ENCODE measurements at places on chromosomes 16 and 17. TPM values are rescaled to one million over a fixed set of nuclear protein-coding genes. Genes with fewer than 3 reads are reported as not detected.
A peak's percentile ranks its signal among the peaks of the same experiment; 100 is the strongest.

- no peak for DNase-seq
Observed at GRCh38 chr17:80856863-80857755, 134.5 kb upstream of the CHMP6 start.

DNA sequence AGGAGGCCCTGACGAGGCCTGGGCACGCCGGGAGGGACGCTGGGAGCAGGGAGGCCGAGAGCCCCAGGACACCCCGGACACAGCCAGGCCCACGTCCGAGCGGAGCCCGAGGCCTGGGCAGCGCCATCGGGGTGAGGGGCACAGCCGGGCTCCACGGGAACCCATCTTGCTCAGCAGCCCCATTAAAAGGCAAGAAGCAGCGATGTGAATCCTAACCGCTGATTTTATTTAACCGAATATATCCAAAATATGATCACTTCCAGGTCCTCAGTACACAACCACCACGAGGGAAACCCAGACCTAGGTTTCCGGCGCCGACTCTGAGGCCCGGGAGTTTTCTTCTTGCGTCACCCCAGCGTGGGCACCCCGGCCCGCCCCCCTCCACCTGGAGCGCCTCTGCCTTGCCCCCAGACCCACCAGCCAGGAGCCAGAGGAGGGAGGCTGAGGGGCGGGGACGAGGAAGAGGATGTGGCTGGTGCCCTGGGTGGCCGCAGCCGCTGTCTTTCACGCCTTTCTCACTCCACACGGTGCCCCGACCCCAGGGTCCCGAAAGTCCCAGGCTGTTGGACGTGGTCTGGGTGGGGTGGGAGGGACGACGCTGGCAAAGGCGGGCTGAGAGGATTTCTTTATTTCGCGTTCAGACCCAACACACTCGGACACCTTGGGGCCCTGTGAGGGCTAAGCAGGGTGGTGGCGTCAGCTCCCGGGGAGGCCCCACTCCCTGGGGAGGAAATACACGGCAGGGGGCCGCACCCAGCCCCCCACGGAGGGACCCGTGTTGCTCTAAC, 568 bp upstream of the CCDC154 start:
- DNase-seq: no peak

DNA sequence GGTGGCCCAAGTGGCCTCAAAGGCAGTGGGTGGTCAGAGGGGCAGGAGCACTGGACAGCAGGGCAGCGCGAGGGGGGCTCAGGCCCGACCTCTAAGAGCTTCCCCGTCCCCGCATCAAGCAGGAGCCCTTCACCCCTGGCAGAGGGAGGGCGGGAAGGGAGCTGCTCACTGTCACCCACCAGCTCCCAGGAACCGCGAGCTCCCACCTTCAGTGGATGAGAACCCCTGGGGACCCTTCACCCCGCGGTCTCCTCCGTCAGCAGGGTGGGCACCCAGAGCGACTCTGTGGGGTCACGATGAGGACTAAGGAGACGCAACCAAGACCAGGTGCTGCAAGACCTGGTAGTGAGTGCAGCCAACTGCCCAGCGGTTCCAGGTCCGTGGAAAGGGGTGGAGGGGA, 13.6 kb downstream of the CEP131 start:
- DNase-seq: no peak

- no peak for DNase-seq
Observed at GRCh38 chr17:76554131-76554530, 14.3 kb downstream of the PRCD start.

GRCh38 chr16:31428638-31429247, 583 bp upstream of the COX6A2 start:
- no peak for DNase-seq

GRCh38 chr16:27374804-27375425, 27.1 kb upstream of the IL21R start:
- peak; percentile 63 for DNase-seq

DNA sequence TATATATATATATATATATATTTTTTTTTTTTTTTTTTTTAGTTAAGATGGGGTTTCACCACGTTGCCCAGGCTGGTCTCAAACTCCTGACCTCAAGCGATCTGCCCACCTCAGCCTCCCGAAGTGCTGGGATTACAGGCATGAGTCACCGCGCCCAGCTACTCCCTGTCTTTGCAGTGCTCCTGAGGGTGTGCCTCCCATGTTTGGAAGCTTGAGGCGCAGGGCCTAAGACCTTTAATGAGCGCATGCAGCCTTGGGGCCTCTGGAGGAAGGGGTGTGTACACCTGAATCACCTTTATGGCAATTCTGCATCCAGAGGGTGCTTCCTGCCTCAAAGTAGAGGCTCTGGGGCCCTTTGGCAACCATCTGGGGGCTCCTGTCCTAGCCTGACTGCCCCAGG, 219.4 kb upstream of the CIBAR2 start:
- no peak for DNase-seq

- no peak for DNase-seq
Observed at GRCh38 chr16:28131181-28131580, 67.7 kb upstream of the GSG1L start.

GRCh38 chr17:54848368-54848987, 52.2 kb upstream of the TOM1L1 start:
- no peak for DNase-seq

DNA sequence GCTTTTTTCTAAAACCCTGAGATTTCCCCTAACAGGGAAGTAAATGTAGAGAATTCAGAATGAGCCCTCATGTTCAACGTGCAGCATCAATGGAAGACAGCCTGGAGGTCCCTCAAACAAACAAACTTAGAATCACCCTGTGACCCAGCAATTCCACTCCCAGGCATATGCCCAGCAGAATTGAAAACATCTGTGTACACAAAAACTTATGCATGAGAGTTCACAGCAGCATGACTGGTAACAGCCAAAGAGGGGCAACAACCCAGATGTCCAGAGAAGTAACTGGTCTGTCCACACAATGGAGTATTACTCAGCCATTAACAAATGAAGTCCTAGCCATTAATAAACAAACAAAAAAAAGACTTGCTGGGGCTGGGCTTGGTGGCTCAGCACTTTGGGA, 252.7 kb downstream of the PARN start:
- no peak for DNase-seq

DNA sequence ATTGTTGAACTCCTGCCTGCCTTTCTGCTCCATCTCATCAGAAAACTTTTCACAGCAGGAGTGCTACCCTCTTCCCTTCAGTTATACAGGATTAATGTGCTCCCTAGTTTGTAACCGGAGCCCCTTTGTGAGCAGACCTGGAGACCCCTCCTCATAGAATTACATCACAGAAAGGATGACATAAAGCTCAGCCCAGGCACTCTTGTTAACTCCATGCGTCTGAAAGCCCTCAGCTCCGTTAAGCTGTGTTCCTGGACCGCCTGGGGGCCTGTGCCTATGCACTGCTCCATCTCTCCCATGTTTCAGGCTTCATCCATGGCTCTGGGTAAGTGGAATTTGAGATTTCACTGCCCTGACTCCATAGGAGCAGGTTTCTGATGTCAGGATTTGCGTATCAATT, 7.6 kb downstream of the WSCD1 start:
- no peak for DNase-seq

- no peak for DNase-seq
Observed at GRCh38 chr16:49625311-49626065, 230.4 kb downstream of the ZNF423 start.

GRCh38 chr16:66551788-66552285, 539 bp upstream of the CKLF start:
- no peak for DNase-seq

DNA sequence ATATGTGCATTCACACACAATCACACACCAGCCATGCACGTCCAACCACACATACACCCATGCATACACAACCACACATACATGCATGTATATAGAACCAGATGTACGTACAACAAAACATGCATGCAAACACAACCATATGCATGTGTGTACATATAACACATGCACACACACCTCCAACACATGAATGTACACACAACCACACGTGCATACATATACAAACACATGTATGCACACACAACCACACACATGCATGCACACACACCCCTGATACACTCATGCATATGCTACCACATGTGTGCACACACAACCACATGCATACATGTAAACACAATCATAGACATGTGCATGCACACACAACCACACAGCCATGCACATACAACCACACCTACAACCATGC, 52.0 kb upstream of the SDK2 start:
- DNase-seq: no peak

DNA sequence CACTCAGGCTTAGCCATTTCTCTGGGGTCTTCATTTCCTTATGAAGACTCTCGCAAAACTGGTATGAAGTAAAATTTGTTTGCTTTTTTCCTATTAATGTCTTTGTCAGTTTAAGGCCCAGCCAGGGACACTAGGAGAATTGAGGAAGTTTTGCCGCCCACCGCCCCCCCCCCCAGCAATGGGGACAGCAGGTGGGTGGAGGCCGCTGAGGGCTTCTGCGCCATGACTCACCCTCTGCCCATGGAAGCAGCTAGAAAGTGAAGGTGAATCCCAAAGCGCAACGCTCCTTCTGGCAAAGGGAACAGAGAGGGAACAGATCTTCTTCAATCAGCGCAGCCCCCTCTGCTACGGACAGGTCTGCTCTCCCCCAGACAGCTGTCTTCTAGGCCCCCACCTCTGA, 49.7 kb downstream of the MARF1 start:
- DNase-seq: no peak

GRCh38 chr16:57751539-57752202, 16.1 kb downstream of the KATNB1 start:
- DNase-seq: no peak

DNA sequence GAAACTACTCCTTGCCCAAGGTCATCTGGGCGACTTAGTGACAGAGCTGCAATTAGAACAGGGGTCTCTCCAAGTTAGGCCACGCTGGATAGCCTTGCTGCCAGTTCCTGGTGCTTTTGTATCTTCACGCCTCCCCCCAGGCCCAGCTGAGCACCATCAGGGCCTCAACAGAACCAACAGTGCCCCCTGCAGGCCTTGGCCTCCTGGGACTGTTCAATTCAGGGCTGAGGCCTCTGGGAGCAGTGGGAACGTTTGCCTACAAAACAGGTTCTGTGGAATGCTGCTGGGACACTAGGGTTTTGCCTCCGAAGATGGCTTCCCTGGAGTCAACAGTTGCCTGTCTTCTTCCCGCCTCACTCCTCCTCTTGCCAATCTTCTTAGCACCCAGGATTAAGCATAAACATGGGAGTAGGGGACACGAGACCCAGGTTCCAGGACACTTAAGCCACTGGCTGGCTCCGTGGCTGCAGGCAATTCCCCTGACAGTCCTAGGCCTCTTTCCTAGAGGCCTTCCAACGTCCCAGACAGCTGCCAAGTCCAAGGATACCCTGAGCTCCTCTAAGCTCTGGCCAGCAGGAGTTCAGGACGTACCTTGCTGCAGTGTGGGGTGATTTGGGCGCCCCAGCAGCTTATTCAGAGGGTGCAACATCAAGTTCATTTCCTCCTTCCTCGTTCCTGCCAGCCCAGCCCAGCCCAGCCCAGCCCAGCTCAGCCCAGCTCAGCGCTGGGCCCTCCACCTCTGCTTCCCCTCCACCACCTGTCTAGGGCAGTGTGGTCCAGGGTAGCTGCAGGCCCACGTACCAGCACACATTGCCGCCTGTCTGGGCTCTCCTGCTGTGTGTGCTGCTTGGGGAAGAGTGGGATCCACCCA, 246.6 kb upstream of the RPL38 start:
- DNase-seq: peak; percentile 50

DNA sequence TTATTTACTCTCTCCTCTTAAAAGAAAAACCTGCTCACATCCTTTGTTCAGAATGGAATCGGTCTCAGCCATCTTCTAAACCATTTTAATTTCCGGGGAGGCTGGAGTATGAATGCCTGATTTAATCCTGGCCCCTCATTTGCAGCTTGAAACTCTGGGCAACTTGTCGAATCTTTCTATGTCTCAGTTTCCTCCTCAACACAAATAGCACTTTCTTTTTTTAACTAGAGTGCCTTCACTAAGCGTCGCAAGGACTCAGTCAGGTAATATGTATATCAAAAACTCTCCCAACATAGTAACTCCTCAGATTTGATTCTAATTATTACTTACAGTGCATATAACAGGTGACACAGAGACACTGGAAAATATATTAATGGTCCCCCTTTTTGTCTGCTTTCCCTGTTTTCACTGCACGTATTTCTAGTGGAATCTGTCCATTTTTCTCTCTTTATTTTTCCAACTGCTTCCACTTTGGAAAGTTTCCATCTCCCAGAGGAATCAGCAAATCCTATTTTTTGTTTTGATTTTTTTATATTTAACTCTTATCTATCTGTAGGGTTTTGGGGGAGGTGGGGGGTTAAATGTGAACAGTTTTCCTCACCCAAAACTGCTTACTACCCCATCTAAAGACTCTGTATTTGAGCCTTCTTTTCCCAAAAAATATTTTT, 18.6 kb downstream of the SNN start:
- DNase-seq: no peak

GRCh38 chr17:231966-232807, 50.7 kb upstream of the DOC2B start:
- no peak for DNase-seq

DNA sequence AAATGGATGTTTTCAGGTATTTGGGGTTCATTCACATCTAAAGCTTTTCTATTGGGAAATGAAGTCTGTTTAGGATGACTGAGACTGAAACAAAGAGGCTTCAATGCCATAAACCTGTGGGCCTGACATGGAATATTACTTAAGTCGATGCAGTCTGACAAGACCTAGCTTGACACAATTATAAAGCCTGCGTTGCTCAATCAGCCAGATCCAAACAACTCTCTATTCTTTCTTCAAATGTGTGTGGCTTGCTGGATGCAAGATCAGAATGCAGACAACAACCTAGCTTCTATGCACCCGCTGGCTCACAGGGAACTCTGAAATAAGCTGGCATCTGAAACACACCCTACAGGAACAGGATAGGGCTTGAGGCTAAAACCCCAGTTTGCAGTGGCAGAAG, 40.0 kb downstream of the RFFL start:
- no peak for DNase-seq

- no peak for DNase-seq
Observed at GRCh38 chr17:57706761-57707160, 38.3 kb downstream of the CCDC182 start.

DNA sequence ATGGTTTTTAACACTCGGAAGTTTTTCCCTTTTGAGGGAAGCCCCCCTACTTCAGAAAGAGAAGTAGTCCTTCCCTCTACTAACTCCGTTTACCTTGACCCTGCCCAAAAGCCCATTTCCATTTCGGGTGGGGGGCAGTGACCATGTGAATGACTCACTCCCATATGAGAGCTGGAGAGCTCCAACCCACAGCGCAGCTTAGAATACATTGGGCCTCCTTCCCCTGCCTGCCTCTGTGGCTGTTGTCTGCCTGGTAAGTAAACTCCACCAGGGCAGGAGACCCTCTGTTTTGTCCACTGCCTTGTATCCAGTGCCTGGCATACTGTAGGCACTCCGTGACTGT, 985 bp downstream of the SGSM2 start:
- peak; percentile 11 for DNase-seq

The MYH10 gene
- 23.7 TPM for total RNA-seq

The LPO gene
- 0.31 TPM for total RNA-seq

The MGAT5B gene
- 1.4 TPM for total RNA-seq

The NLE1 gene
- 31.4 TPM for total RNA-seq

The ETV4 gene
- total RNA-seq: 2.1 TPM

The KRTAP29-1 gene
- not detected for total RNA-seq

The TMEM238L gene
- total RNA-seq: not detected

The NACA2 gene
- not detected for total RNA-seq

The ZNF267 gene
- total RNA-seq: 151 TPM

The FOXF1 gene
- not detected for total RNA-seq

The MPP3 gene
- total RNA-seq: not detected

The TBC1D3B gene
- 10.8 TPM for total RNA-seq
